Activated CD4-positive, alpha-beta T cell treated with anti-CD3 and anti-CD28 coated beads, Interleukin-2, amount 50 U/mL, for 48 hours (primary cell): ENCODE measurements at places on chromosomes 6 and 20.

GRCh38 chr6:105677671-105678475 is 275.0 kb upstream of the PREP start:
- DNase-seq = no peak

DNA sequence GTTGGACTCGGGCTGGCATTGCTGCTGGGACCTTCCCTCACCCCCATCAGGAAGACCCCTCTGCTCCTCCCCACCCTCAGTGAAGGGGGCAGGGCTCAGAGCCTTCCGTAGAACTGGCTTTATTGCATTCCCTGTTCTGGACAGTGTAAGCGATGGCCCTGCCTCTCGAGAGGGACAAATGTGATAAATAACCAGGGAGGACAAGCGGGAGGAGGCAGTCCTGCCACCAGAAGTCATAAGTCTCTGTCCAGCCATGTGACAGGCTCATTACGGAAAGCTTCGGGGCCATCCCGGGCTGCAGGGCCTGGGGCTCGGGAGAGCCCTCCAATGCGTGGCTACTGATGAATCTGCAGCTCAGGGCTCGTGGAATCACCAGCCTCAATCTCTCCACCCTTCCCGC is 58.5 kb upstream of the MDGA1 start:
- DNase-seq = no peak

GRCh38 chr6:33836806-33837469 is 33.1 kb upstream of the MLN start:
- no peak for DNase-seq

GRCh38 chr20:19099596-19100545 is 112.6 kb upstream of the SLC24A3 start:
- DNase-seq = no peak

- no peak for DNase-seq
Measured at GRCh38 chr6:22583230-22583629, 13.9 kb downstream of the HDGFL1 start.

DNA sequence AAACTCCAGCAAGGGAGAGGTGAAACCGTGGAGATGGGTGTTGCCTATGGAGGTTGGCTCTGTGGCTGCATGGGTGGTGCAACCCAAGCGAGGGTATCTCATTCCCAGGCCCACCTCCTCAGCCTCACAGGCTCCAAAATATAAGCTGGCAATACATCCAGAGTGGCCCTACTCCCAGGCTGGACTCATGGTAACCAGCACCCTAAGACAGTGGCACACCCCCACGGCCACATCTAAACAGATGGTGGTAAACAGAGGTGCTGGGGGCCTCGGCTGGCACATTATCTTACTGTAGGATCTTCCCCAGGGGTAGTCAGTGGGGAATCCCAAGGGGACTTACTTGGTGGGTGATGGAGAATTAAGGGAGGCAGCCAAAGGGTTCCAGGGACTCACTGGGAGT is 33.7 kb upstream of the CCND3 start:
- no peak for DNase-seq

GRCh38 chr20:8148501-8148900 is 16.4 kb downstream of the PLCB1 start:
- no peak for DNase-seq

DNA sequence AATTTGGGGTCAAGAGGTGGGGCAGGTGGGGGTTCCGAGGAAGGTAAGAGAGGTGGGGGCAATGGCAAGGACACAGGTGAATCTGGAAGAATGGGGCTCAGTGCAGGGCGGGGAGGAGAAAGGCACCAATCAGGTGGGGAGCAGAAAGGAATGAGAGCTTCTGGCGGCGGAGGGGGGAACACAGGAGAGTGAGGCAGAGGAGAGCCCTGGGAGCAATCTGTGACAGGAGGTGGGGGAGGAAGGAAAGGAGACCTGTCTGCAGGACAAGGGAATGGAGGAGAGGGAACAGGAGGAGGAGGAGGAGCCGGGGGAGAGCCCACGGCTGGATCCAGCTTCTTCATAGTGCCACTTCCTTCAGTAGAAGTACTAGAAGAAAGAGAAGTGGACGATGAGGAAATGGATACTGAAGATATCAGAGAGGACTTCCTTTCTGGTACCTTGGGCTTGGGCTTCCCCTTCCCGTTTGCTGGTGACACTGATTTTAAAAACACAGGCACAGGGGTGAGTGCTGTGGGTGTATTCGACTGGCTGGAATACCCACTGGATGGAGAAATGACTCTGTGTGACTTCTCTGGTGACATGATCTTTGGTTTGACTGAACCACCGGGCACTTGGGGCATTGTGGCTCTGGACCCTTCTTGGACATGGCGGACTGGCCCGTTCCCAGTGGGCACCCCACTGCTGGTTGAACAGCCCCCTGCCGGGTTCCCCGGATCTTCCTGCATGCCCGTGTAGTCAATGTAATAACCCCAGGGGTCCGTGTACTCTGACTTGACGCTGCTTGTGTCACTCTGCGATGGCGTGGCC is 27.4 kb downstream of the HEBP2 start:
- DNase-seq = no peak

DNA sequence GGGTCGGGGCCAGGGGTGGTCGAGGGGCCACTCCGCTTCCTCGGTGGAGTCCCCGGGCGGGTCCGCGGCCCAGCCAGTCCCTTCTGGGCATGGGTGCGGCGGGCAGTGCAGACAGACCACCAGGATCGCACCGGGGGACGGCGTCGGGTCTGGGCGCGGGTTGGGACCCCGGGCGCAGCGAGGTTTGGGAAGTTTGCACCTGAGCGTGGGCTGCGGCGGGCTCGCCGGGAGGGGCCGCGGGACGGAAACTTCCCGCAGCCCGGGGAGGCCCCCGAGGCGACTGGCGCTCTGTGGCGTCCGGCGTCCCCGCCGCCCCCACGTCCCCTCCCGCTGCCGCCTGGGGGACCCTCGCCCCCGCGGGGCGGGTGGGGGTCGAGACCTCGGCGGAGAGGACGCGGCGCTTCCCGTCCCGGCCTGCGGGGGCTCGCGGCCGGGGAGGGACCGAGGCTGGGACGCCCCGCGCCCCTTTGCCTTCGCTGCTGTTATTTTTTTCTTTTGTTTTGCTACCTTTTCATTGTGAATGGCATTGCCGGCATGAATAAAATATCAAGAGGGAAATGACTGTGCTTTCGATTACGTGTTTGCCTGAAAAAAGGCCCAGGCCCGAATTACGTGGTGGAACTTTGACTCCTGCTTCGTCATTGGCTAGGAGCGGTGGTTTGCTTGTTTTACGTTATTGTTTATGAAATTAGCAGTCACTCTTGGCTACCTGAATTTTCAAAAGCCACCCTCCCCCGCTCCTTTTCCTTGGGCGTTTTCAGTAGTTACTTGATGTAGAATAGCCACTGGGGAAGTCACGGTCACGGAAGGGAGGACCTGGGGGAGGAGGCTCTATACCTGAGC is 703 bp downstream of the SNX9 start:
- DNase-seq = peak; percentile 87

DNA sequence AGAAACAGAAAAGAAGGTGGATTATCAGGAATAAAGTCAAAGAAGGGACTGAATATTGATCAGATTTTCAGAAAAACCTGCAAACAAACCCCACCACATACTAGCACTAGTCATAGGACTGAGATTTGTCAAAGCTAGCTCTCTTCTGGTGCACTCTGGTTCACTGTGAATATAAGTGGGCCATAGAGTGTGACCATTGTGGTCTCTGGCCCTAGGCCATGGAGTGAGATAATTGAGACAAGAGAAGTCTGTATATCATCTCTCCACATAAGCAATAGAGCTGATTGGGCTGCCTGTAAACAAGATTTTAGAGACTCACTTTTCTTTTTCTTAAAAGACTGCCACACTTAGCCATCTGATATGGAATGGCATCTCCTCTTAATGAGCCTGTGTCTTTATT is 247.2 kb downstream of the LAMA2 start:
- DNase-seq = no peak

- no peak for DNase-seq
Measured at GRCh38 chr6:7484666-7485065, 56.8 kb upstream of the DSP start.

DNA sequence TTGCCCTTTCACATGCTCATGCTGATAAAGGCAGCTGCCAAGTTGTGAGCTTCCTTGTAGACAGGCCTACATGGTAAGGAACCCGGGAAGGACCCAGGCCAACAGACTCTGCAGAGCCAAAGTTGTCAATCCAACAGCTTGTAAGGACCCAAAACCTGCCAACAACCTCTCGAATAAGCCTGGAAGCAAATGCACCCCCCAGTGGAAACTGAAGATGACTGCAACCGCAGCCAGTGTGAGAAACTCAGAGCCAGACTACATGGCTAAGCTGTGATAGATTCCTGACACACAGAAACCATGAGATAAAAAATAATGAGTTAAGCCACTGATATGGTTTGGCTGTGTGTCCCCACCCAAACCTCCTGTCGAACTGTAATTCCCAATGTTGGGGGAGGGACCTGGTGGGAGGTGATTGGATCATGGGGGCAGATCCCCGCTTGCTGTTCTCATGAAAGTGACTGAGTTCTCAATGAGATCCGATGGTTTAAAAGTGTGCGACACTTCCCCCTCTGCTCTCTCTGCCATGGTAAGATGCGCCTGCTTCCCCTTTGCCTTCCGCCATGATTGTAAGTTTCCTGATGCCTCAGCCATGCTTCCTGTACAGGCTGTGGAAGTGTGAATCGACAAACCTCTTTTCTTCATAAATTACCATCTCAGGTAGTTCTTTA is 18.8 kb upstream of the CLPSL2 start:
- no peak for DNase-seq

- no peak for DNase-seq
Measured at GRCh38 chr6:16278048-16278724, 39.8 kb downstream of the GMPR start.

GRCh38 chr20:41009946-41010345 is 18.7 kb upstream of the TOP1 start:
- DNase-seq = no peak

DNA sequence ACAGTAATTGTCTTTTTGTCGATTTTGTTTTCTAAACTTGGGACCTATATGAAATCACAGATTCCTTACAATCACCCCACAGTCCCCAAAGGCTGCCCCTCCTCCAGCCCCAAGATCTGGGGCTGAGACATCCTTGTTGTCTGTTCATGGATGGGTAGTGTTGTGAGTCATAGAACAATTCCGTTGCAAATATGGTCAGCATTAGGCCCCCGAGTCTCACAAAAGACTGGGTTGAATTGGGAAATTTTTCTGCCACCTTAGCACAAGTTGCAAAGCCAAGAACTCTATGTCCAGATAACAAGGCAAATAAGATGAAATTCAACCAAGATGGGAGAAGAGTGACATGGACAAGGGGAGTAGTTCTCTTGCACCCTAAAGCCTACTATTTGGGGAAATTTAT is 10.5 kb upstream of the TAB2 start:
- DNase-seq = no peak

DNA sequence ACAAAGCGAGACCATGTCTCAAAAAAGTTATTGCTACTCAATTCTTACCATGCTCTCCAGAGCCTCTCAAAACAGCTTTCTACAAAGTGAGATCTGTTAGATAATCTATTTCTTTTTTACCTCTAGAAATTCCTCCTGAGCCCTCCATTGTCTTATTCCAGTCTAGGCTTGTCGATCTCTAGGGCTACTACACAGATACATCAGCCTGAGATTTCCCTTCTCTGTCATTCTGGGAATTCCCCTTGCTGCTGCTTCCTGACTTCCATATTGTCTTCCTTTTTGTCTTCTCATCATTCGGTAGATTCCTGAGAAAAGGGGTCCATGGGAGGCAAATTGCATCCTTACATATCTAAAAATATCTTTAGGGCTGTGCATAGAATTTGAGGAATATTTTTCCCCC is 75.6 kb upstream of the GNRH2 start:
- no peak for DNase-seq

DNA sequence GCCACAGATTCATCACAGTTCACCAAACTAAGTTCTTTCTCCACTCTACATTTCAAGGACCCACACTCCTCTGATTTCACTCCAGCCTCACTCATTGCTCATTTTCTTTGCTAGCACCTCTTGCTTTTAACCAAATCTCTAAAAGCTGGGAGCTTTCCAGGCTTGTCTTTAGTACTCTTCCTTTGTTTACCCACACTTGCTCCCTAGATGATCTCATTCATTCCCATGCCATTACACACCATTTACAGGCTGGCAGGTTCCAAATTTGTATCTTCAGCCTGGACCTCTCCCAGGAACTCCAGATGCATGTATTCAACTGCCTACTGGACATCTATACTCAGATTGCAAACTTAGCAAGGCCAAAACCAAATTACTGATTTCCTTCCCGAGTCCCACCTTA is 5.3 kb upstream of the GUCA1B start:
- DNase-seq = no peak

- DNase-seq = no peak
Measured at GRCh38 chr6:136517002-136517401, 33.2 kb downstream of the MAP7 start.

DNA sequence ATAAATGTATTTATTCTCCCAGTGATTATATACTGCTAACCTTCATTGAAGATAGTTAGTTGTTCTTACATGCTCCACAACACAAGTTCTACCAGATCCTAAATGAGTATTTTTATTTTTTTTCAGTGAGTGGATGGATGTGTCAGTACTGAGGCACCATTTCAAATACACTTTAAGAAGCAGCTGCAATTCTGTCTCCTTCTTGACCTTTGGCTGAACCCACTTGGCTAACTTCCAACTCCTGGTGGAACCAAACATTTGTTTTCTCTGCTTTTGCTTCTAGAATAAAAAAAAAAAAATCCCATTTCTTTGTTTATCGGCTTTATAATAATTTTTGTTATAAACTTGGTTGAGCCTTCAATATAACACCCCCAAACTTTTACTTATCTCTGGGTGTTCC is 458.3 kb upstream of the MAP3K7 start:
- no peak for DNase-seq

- DNase-seq = no peak
Measured at GRCh38 chr20:1927217-1927616, 32.0 kb downstream of the SIRPA start.

- no peak for DNase-seq
Measured at GRCh38 chr6:147653631-147654030, 145.1 kb downstream of the SAMD5 start.

DNA sequence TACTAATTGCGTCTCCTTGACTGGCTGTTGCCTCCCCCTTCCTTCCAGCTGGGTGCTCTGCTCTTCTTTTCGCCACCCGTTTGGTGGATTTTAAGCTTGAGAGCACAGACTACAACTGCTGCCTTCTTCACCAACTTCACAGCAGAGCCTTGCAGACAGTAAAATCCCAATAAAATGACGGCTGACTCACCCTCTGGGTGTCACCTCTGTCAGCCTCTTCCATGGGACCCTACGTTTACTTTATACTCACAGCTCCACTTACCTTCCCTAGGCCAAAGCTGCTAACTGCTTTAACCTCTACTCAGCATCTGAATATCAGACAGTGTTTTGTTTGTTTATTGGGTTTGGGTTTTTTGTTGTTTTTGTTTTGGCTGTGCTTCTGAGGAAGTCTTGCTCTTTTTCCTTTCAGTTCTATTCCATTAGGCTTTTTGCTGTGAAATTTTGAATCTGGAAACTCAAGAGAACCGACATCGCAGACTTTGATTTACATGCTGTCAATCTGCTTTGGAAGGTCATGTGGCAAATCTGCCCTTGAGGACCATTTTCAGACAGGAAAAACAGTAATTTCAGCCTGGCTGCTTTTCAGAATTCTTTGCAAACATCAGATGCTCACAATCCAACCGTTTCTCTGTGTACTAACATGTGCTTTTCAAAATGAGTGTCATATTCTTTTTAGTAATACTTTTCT is 2.4 kb downstream of the AGPAT4 start:
- DNase-seq = no peak
